NCI-H187 treated with DMSO at 0.1 percent for 48 hours (cell line): ENCODE measurements at places on chromosomes 4 and X.
A peak's percentile ranks its signal among the peaks of the same experiment; 100 is the strongest.

GRCh38 chr4:123301923-123302322 lies 94.7 kb upstream of the SPRY1 start:
- no peak for DNase-seq

DNA sequence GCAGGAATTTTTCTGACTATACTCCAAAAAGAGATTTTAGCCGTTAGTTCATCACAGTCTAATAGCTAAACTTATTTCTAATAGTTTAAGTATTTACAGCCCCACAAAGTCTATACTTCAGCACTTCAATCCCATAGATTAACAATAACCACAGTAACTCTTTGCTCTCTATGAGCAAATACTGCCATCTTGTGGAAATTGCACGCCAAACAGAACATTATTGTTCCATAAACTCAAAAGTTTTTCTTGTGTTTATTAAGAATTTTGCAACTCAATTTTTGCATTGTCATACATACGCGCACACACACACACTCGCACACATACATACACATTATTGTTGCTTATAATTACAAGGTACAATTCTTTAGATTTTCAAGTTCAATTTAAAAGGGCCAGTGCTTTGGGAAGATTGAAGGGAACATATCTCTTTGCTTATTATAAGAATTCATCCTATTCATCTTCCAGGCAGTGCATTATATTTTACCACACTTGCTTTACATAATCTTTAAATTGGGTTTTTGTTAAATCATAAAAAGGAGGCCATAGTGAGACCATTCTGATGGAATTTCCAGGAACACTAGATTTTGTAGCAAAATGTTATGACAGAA lies 63.8 kb upstream of the ATOH1 start:
- peak; percentile 49 for DNase-seq

GRCh38 chr4:155339588-155339987 lies 37.2 kb downstream of the MAP9 start:
- no peak for DNase-seq

GRCh38 chrX:53313728-53314105 lies 32.3 kb upstream of the IQSEC2 start:
- DNase-seq, result no peak

DNA sequence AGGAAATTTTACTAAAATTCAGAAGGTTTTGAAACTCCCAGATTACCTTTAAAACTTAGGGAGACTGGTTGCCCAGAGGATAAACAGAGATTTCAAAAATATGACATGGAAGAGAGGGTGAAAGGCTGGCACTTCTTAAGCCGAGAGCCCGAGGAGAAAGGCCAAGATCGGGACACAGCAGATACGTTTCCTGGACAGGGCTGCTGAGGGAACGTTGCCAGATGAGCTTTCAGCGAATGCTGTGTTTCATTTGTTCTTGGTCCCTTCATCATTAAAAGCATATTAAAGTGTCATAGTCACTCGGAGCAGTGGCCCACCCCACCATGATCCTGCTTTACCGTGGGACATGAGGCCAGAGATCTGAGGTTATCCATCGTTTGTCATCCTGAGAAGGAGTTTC lies 37.9 kb upstream of the STOX2 start:
- no peak for DNase-seq

GRCh38 chrX:48578661-48579128 lies 4.4 kb downstream of the RBM3 start:
- DNase-seq, result no peak

GRCh38 chr4:72843466-72843865 lies 226.1 kb downstream of the COX18 start:
- DNase-seq, result no peak

DNA sequence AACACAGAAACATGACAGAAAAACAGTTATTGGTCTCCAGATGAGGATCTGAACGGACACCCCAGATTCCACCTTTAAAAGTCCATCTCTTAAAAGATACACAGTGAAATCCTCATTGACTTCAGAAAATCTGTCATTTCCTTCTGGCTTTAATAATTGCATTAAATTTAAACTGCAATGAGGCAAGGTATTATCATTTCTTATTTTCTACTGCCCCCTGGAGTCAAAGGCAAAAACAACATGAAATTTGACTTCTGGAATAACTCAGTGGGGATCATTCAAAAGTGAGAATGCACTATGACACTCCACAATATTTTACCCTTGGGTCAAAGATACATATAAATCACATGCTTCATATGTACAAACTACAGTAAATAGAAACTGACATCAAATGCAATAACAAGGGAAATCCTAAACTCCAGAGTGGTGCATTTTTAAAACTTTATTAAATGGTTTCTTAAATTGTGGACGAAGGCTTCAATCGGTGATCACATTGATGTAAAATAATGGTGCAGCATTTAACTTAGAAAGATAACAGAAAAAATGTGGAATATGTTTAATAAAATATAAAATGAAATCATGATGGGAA lies 56.4 kb upstream of the SPANXN1 start:
- no peak for DNase-seq

- DNase-seq, result no peak
These were observed 84.8 kb downstream of the AFAP1 start for GRCh38 chr4:7854697-7855370.

GRCh38 chrX:9980927-9981326 lies 13.8 kb downstream of the CLDN34 start:
- no peak for DNase-seq

DNA sequence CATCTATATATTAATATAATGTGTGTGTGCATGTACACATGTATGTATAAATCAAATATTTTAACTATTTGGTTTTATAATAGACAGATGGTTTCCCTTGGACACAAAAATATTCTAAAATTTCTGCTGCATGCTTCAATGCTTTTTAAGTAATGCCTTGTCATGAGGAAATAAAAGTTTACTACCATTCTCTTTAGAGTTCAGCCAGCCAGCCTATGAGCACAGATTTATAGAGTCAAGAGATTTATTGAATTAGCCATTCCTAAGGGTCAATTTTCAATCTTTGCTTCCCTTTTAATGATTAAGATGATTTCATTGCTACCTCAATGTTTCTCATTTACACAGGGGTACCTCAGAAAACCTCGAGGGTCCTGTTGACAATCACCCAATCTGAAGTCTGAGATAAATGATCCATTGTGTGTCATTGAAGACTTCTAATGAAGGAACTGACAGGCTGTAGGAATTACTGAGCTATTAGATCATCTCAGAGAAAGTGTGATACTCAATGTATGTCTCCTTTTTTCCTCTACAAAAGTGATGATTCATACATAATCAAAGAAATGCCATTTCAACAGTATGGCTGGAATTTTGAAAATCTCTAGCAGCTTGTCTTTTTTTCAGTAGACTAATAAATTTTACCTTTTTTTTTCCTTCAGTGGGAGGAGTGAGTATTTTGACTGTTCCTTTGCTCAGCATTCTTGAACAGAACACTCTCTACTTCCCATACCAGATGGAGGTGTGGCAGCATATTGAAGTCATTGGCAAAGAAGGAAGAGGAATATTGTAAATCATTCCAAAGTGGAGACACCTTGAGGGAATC lies 222.6 kb upstream of the PCDH18 start:
- no peak for DNase-seq

DNA sequence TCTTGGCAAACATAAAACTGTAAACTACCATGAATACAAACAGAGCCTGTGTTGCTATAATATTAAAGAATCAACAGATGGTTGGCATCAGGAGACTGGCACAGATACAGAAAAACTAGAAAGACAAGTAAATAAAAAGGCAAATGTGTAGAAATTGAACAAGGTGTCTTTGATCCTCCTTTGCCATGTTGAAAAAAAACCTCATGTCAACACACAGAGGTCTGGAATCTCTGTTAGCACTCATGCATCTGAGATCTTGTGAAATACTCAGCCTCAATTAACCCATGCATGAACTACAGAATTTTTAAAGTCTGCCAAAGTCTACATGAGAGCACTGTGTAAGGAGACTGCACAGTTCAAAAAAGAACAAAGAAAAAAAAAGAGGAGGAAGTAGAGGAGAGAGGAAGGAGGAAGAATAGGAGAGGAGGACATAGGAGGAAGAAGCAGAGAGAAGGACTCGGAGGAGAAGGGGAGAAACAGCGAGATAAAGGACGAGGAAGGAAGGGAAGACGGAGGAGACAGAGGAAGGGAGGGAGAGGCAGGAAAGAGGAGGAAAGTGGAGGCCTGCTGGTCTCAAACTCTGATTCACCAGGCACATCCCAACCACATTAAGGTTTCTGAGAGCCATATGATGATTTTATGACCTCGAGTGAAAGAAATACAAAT lies 52.8 kb downstream of the PRDM5 start:
- DNase-seq, result no peak

- DNase-seq, result no peak
These were observed 54.7 kb downstream of the SLITRK4 start for GRCh38 chrX:143581240-143581639.

DNA sequence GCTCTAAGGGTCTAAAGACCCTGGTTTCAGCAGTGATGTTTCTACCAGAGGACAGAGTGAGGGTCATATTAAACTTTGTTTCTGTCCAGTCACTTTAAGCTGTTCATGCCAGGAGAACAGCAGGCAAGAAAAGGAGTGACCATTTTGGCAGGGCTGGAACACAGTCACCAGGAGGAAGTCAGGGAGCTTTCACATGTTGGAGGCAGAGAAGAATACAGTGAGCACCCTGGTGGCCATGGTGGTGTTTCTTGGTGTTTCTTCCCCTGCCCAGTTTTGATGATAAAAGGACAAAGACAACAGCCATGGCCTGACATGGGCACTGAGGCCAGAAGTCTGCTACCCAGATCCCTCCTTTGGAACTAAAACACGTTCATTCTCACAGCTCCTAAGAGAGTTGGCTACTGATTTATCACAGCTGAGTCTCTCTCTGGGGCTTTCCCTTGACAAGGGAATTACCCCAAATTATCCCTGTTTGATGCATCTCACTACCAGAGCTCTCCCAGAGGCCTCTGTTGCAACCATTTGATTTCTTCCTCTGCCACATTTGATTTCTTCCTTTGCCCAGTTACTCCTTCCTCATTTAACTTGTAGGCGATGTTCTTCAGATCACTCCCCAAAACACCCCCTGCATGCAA lies 106.4 kb upstream of the NWD2 start:
- DNase-seq, result no peak

DNA sequence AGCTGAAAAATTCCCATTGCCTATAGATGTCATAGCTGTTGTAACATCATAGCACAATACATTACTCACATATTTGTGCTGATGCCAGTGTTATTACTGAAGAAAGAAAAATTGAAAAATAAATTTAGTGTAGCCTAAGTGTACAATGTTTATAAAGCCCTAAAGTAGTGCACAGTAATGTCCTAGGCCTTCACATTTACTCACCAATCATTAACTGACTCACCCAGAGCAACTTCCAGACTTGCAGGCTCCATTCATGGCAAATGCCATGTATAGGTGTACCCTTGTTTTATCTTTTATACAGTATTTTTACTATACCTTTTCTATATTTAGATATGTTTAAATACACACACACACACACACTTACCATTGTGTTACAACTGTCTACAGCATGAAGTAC lies 265.4 kb upstream of the MAGEB18 start:
- no peak for DNase-seq

DNA sequence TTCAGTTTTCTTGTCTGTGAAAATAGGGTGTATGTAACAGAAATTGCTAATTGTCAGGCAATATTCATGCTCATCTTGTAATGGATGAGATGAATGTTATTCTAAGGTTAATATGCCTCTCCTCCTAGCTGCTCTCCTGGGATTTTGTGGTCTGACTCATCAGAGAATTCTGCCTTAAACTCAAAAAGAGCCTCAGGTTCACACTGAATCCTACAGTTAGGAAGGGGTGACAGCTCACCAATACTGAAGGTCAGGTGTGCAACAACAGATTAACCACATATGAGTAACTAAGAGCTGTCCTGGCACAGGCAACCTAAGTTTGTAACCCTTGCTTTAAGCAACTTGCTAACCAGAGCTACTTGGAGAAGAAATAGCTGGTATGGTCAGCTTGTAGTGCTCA lies 197.7 kb downstream of the SPATA18 start:
- no peak for DNase-seq

DNA sequence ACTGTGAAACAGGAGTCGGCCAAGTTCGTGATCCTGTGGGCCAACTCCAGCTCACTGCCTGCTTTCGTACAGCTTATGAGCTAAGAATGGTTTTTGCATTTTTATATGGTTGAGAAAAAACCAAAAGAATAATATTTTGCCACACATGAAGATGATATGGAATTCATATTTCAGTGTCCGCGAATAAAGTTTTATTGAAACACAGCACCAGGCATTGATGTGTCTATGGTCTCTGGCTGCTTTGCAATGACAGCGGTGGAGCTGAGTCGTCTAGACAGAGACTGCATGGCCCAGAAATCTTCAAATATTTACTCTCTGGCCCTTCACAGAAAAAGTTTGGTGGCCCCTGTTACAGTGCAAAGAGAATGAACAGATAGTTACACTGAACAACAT lies 20.2 kb downstream of the CLCN4 start:
- no peak for DNase-seq

GRCh38 chr4:98566361-98567008 lies 91.9 kb downstream of the TSPAN5 start:
- no peak for DNase-seq

DNA sequence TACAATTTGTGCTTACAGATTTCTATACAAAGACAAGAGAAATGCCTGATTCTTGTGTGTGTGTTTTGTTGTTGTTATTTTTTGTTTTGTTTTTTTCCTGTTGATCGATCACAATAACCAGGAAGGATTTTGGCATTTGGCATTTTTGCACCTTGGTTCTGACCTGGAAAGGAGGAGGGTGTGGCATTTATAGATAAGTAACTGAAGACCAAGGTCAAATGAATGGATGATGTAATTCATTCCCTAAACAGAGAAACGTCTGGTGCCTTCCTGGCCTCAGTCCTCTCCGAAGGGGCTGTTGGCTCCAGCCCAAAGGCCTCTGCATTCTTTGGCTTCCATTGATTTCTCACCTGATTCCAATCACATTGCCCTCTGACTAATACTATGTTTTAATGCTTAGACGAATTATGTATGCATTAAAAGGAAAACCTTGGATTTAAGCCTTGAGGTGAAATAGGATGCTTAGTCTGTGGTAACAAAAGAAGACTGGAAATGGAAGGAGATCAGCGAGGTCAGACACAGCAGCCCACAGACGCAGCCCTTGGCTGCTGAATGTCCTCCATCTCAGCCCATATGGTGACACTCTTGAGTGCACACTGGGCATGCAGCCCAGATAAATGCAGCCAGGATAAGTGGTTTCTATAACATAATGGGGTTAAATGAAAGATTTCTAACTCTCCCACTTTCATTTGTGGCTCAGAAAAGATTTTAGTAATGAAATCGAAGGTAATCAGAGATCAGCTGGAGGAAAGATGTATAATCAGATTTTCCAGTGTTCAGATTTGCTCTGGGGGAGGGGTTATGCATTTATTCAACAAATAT lies 60.5 kb upstream of the TRIM2 start:
- peak; percentile 36 for DNase-seq

- no peak for DNase-seq
These were observed 97.2 kb downstream of the CPZ start for GRCh38 chr4:8689741-8690140.

DNA sequence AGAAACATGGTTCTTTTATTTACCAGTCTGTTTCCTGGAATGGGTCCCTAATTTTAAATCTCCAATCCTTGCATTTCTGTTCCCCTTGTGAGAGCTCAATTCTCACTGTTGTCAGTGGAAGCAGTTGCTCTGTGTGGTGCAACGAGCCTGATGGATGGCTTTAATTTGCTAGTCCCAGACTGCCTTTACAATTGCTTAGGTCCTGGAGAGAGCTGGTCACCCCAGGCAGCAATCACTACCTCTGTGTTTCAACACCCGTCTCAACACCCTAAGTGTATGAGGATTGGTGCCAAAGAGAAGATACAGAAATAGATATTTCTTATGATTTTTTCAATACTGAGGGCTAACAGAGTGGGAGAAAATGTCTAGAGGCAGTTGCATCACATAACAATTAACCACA lies 873.8 kb downstream of the GLUD2 start:
- no peak for DNase-seq
